ENCODE measurements at places on chromosomes 7 and 10. TPM values are rescaled to one million over a fixed set of nuclear protein-coding genes. Genes with fewer than 3 reads are reported as not detected.
A peak's percentile ranks its signal among the peaks of the same experiment; 100 is the strongest.

PCLO gene
- 2.2 TPM for total RNA-seq

COBL gene
- total RNA-seq = 9.2 TPM

SP8 gene
- total RNA-seq = not detected

GRCh38 chr10:24825551-24825950, 101.9 kb upstream of the ARHGAP21 start:
- DNase-seq = no peak

- no peak for DNase-seq
Observed at GRCh38 chr10:773562-774161, 84.2 kb upstream of the DIP2C start.

GRCh38 chr10:29841724-29842649, 207.2 kb upstream of the SVIL start:
- no peak for DNase-seq

DNA sequence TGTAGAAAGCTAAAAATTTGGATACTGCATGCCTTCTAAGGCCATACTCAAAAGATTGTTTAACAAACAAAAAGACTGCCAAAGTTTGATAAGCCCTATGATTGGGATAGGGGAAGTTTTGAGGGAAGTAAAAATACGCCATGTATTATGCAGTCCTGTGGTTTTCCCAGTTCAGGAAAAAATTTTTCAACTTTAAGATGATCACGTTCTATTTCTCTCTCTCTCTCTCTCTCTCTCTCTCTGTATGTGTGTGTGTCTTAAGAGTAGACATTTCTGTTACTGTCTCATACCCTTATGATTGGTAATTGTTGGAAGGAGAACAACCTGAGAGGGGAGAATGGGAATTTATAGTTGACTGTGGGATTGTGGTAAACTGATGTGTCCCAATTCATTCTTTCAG, 69.1 kb upstream of the CYP26C1 start:
- no peak for DNase-seq

ZFYVE27 gene
- 19.2 TPM for total RNA-seq

DNA sequence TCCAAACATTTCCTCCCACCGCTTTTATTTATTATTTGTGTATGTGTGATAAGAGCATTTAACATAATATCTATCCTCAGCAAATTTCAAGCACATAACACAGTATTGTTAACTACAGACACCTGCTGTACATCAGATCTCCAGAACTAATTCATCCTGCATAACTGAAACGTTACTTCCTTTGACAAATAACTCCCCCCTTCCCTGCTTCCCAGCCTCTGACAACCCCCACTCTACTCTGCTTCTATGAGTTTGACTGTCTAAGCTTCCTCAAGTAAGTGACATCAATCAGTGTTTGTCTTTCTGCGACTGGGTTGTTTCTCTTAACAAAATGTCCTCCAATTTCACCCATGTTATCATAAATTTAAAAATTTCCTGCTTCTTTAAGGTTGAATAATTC, 22.1 kb downstream of the C10orf71 start:
- no peak for DNase-seq

- DNase-seq = no peak
Observed at GRCh38 chr7:1925349-1925748, 255.3 kb downstream of the ELFN1 start.

GRCh38 chr10:60351191-60351853, 38.4 kb downstream of the ANK3 start:
- no peak for DNase-seq

GALNT17 gene
- 2.2 TPM for total RNA-seq

GRCh38 chr7:151409667-151410404, at the start of gene WDR86:
TSS of gene WDR86 (minus strand) at chr7:151410038. CDS start at chr7:151409589, 449 bp downstream.
- no peak for DNase-seq

GRCh38 chr10:785089-785860, 95.8 kb upstream of the DIP2C start:
- peak; percentile 86 for DNase-seq

GRCh38 chr7:14271441-14271840, 282.0 kb upstream of the ETV1 start:
- DNase-seq = no peak

HOXA11 gene
- total RNA-seq = 6.1 TPM

DNA sequence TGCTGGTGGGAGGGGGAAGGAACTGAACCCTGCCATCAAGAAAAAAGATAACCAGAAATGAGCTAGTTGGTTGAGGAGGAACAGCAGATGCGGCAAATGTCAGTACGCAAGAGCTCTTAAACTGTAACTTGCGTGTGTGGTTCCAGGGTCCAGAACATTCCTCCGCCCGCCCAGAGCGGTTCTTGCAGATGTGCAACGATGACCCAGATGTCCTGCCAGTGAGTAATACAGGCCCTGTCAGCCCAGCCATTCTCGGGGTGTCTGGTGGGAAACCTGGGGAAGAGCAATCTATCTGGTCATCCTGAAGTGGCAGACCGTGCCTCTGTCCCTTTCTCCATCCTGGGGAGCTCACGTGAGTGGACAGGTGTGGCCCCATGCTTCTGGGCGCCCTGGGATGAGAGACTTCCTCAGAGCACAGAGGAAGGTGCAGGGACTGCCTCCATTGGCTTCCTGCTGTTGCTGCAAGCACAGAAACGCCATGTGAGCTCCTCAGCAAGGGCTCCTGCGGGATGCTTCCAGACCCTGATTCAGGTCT, 50.5 kb upstream of the ZMIZ2 start:
- no peak for DNase-seq

CABCOCO1 gene
- total RNA-seq = 0.35 TPM

- no peak for DNase-seq
Observed at GRCh38 chr7:84384417-84384816, 189.8 kb upstream of the SEMA3A start.

DNA sequence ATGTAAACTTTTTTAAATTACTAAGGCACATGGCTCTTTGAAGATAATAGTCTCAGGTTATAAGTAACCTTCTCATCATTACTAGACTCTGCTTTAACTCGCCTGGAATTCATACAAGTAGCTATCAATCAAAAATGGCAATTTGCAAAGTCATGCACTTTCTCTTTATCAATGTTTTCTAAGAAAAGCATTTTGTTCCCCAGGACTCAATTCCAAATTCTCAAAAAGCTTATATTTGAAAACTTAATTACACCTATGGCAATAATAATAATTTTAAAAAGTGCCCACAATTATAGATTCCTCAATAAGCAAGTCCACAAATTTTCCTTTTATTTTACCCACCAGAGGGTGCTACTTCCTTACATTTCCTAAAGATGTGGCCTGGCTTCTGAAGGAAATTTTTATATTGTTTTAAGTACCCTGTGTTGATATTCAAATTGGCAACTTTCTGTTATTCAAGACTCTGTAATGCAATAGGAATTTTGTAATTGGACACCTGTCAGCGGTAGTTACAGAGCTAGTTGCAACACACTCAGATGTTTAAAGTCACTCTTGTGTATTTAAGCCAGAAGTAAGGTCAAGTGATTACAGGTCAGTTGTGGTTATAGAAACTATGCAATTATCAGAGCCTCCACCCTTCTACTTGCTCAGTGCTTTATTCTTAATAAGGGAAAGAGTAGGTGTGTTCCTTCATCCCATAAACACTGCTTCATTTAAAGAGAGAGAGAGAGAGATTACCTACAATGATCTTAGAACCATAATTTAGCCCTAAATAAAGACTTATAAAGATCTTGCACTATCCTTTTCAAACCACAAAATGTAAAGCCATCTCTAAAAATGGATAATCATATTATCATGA, 47.1 kb upstream of the HYAL4 start:
- DNase-seq = no peak

DNA sequence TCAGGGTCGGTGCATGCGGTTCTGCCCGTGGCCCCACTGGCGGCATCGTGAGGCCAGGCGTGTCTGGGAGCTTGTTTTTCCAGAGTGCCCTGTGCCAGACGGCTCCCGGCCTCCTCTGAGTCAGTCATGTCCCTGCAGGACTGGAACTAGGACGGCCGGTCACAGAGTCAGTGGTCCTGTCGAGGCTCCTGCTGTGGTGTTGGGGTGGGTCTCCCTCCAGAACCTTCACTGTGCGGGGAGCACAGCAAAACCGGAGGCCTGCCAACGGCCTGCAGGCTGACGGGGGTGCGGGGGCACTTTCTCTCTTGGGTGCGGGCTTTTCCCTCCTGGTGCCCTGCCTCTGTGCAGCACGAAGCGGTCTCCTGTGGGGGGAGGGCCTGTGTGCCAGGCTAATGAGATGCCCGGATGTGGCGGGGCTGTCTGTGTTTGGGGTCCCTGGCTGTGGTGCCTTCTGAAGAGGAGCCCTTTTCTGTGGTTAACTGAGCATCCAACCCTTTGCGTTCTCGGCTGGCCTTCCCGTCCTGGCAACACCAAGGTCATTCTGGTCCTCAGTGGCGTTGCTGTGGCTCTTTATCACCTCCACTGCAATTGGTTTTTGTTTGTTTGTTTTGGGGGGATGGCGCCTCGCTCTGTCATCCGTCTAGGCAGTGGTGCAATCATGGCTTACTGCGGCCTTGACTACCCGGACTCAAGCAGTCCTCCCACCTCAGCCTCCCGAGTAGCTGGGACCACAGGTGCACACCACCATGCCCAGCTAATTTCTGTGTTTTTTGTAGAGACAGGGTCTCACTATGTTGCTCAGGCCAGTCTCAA, 8.0 kb downstream of the GET4 start:
- no peak for DNase-seq

SPDYE2B gene
- total RNA-seq = not detected

DNA sequence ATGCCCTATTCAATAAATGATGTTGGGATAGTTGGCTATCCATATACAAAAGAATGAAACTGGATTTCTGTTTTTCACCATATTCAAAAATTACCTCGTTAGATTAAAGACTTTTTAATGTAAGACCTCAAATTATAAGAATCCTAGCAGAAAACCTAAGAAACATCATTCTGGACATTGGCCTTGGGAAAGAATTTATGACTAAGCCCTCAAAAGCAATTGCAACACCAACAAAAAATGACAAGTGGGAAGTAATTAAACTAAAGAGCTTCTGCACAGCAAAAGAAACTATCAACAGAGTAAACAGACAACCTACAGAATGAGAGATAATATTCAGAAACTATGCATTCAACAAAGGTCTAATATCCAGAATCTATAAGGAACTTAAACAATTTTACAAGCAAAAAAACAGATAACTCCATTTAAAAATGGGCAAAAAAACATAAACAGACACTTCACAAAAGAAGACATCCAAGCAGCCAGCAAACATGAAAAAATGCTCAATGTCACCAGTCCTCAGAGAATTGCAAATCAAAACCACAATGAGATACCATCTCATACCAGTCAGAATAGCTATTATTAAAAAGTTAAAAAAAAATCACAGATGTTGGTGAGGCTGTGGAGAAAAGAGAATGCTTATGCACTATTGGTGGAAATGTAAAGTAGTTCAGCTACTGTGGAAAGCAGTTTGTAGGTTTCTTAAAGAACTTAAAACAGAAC, 309.8 kb downstream of the AHR start:
- DNase-seq = no peak

- no peak for DNase-seq
Observed at GRCh38 chr10:48417374-48417773, 110.9 kb downstream of the MAPK8 start.

GRCh38 chr7:29135846-29136245, 10.5 kb downstream of the CPVL start:
- DNase-seq = no peak

DNA sequence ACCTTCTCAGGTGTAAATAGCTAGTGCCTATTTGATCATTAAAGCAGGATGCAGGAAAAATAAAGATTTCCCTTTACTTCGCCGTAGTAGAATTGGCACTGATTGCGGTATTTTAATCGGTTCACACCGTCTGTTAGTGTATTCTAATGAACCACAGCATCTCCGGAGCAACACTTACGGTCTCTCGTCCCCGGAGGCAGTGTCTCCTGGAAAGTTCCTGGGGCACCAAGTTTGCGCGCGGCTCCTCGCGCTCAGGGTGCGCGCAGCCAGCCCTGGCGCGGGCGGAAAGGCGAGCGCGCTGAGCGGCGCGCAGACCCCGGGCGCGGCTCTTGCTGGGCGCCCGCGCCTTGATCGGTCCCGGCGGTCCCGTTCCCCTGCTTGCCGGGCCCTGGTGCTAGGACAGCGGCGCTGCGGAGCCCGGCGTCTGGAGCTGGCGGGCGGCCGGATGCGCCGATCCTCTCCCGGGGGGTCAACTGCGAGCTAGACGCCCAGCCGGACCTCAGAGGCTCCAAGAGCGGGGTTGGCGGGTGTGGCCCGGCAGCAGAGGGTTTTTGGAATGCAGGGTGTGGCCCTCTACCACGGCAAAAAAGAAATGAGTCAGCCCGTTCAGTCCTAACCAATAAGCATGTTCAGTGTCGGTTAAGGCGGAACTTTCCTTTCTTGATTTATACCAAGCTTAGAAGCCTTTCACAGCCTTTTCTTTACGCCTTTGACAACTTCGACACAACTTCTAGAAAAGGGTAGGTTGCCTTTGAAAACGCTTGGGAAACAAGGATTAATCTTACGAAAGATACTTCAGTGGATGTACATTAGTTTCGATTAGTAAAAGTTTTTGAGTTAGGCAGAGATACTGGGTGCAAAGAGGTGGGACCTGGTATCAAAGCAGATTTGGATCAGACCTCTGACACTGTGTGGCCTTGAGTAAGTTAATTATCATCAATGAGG, 166.8 kb upstream of the ASAH2 start:
- peak; percentile 89 for DNase-seq

- no peak for DNase-seq
Observed at GRCh38 chr7:127194571-127194970, 58.2 kb downstream of the GRM8 start.

- no peak for DNase-seq
Observed at GRCh38 chr7:7331523-7331922, 149.2 kb downstream of the C1GALT1 start.

DNA sequence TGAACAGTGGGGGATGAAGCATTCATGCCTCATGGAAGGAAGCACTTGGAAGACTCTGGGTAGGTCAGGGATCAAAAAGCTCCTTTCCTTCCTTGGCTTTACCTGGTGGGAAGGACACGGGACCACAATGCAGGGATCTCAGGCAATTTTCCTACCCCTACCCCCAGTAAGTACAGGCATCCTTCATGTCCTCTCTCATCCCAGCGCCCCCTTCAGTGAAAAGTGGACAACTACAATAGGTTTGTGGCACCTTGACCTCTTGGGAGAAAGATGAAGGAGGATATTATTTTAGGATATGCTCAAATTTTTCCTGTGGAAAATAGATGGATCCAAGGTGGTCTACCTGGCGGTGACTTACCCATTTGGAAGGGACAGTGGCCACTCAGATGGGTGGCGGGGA, 16.5 kb downstream of the AFAP1L2 start:
- no peak for DNase-seq

- no peak for DNase-seq
Observed at GRCh38 chr7:115546790-115547189, 483.8 kb downstream of the TFEC start.

DNA sequence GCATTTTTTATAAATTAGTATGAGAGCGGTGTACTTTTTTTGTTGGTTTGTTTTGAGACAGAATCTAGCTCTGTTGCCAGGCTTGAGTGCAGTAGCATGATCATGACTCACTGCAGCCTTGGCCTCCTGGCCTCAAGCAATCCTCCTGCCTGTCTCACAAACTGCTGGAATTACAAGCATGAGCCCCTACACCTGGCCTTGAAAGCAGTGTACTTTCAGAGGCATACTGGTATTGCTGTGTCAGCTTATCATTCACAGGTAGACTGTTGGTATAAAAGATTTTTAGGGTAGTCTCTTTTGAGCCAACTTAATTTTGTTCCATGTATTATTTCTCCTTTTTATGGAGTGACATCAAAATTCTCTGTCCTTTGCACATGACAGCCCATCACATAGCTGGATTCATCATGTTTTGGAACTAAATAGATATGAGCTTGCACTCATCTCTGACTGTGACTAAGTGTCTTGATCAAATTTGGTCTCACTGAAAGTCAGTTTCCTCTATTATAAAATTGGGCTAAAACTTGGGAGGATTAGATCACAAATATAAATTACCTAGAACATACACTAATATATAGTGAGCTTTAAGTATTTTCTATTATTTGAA, 12.4 kb downstream of the GNAT3 start:
- DNase-seq = no peak

Measured in mesenteric fat pad (tissue), 1 donor.